ENCODE measurements at places on chromosomes 2 and 18.

GRCh38 chr2:34414856-34415255 lies 815.8 kb upstream of the FAM98A start:
- H3K36me3 ChIP-seq = no peaks in the 10 kb centered on the region
- DNase-seq = no peak
- no peak overlapping the region for H3K4me3 ChIP-seq
- no peaks in the 10 kb centered on the region for H3K27me3 ChIP-seq

GRCh38 chr2:241904011-241904718 lies 34.6 kb downstream of the RTP5 start:
- H3K27ac ChIP-seq = no peak overlapping the region
- H3K4me3 ChIP-seq = no peak overlapping the region
- H3K27me3 ChIP-seq = no peaks in the 10 kb centered on the region
- no peak for DNase-seq

DNA sequence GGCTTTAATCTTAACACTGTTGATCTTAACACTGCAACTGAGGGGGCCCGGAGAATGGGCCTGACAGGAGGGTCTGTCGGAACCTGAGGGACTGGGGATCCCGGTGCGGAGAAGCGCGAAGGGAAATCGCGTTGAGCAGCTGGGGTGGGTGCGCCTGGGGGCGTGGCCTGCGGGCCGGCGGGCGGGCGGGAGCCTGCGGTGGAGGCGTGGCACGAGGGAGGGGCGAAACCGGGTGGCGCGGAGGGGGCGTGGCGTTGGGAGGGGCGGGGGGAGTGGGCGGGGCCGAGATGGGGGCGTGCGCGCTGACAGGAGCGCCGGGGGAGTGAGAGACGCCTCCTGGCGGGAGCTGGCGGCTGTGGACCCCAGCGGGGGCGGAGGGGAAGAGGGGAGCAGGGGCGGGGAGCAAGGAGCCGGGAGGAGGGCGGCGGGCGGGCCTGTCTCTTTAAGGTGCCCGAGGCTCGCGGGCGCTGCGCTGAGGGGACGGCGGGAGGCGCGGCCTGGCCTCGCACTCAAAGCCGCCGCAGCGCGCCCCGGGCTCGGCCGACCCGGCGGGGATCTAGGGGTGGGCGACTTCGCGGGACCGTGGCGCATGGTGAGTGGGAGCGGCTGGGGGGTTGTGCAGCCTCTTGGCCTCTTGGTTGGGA lies at the start of gene TWSG1:
Gene TWSG1 (plus strand): TSS at position 445 of the 644 bp plus-strand sequence. CDS start 2,457 bp downstream, outside the sequence.
- peaks cover 11% of the 10 kb centered on the region for H3K4me1 ChIP-seq
- H3K4me3 ChIP-seq = peak within 1 kb of the TSS; percentile 77
- no peaks in the 10 kb centered on the region for H3K27me3 ChIP-seq

GRCh38 chr18:35653392-35654135 lies 72.0 kb downstream of the GALNT1 start:
- peak; percentile 7 for DNase-seq
- no peak overlapping the region for H3K4me3 ChIP-seq
- H3K36me3 ChIP-seq = no peaks in the 10 kb centered on the region
- H3K27ac ChIP-seq = no peak overlapping the region
- peaks cover 4% of the 10 kb centered on the region for H3K4me1 ChIP-seq

- H3K4me3 ChIP-seq = no peak overlapping the region
- peaks cover 60% of the 10 kb centered on the region for H3K27me3 ChIP-seq
- peak; percentile 83 for DNase-seq
- no peaks in the 10 kb centered on the region for H3K4me1 ChIP-seq
- no peak overlapping the region for H3K27ac ChIP-seq
- no peaks in the 10 kb centered on the region for H3K36me3 ChIP-seq
Observed at GRCh38 chr2:219308142-219309101, 779 bp downstream of the PTPRN start.

Data from common myeloid progenitor, CD34-positive (primary cell).